Stimulated activated CD4-positive, alpha-beta T cell treated with anti-CD3 and anti-CD28 coated beads, Interleukin-4, amount 100 ng/mL, for 48 hours (primary cell): ENCODE measurements at places on chromosomes 3 and 15.

DNA sequence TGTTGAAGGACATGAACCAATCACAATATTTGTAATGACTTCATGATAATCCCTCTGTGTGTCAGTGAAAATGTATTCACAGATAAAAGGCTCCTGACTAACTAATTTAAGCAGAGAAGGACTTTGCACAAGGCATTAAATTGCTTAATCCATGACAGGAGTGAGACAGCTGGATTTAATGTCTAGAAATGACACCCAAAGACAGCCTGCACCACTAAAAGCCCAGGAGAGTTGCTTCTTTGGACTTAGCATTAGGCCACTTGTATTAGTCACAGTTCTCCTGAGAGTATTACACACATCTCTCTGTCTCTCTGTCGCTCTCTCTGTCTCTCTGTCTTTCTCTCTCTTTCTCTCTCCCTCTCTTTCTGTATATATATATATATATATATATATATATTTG is 180.4 kb downstream of the GOLGA8K start:
- DNase-seq: no peak

DNA sequence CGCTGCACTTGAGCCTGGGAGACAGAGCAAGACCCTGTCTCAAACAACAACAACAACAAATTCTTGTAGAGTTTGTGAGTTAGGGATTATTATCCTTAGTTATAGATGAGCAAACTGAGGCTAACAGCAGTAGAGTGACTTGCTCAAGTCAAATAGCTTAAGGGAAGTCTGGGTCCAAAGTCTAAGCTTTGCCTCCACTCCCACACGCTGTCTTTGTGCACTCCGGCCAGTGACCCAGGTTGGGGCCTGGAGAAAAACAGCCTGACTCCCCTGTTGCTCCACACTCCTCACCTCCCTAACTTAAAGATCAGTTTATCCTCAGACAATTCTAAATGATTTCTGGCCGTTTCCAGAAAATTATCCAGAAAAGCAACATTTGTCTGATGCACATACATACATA is 9.2 kb upstream of the SIN3A start:
- DNase-seq: no peak

DNA sequence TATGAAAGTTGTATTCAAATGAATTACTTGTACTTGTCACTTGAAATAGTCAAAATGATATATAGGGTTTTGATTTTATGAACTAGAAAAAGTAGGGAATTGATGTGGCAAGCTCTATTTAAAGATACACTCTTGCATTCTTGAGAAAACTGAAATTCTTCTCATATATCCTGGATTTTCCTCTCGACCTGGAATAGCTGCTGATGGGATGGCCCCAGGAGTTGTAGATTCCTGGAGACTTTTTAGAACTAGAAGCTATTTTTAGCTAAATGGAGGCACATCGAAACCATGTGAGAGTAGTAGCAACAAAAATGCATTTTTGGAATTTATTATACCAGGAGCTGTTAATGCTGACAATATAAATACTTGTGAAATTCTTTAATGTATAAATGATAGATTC is 125.9 kb downstream of the LEKR1 start:
- DNase-seq: no peak

DNA sequence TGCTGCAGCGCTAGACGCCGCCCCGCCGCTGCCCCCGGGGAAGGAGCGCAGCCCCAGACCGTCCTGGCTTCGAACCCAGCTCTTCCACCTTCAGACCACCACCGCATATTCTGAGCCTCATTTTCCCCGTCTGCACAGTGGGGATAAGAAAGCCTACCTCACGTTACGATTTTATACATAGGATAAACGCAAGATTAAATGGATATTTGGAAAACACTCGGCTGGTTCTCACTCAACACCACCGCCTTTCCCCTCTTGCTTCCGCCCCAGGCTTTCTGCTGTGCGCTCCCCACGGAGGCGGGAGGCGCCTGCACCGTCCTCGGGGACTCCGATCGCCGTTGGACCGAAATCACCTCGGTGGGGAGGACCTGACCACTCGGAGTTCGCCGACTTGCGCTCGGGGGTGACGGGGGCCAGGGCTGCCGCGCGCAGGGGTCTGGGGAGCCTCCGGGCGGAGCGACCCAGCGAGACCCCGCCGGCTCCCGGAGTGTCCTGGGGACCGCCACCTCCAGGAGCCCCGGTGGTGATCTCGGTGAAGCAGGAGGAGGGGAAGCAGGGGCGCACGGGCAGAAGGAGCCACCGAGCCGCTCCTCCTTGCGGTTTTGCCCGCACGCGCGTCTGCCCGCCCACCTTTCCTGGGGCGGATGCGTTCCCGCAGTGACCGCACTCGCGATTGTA is 4.0 kb downstream of the FBXL22 start:
- DNase-seq: peak; percentile 24

GRCh38 chr3:181987736-181988135 is 276.0 kb downstream of the SOX2 start:
- DNase-seq: no peak

DNA sequence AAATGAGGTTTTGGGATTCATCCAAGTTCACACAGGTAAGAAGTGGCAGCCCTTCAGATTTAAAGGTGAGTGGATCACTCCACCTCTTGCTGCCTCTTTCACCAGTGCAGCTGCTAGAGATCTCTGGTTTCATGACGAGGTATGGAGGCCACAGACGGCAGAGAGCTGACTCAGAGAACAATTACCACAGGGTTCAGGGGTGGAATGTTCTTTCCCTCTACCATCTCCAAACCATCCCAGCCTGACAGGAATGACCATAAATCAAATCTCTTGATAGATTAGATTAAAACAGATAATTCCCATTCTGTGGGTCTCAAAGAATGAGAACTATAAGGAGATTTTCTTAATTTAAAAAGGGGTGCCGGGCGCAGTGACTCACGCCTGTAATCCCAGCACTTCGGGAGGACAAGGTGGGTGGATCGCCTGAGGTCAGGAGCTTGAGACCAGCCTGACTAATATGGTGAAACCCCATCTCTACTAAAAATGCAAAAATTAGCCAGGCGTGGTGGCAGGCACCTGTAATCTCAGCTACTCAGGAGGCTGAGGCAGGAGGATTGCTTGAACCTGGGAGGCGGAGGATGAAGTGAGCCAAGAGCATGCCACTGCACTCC is 174.2 kb upstream of the ATP11B start:
- no peak for DNase-seq

- DNase-seq: no peak
Observed at GRCh38 chr3:100556673-100557310, 52.6 kb upstream of the ADGRG7 start.

GRCh38 chr3:129384594-129385323 is 43.7 kb downstream of the EFCAB12 start:
- no peak for DNase-seq

DNA sequence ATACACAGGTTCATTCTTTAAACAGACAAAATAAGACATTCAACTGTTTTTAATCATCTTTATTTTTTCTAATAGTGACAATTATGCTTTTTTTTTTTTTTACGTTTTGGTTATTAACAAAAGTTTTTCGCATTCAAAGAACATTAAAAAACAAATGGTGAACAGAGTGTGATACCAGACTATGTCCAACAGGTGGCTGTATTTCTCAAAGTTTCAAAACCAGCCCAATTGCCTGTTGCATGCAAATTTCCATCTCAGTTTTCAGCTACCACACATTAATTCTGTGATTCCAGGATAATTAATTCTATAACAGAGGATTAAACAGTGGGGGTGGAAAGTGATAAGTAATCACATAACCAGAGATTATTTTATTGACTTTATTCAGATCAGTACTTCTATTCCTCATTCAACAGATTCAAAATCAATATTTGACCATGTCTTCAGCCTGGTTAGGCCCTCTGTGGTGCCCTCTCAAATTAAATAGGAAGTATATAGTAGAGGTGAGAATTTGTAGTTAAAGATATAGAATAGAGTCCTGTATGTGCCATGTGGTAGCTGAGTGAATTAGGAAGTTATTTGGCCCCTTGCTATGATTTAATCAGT is 122.2 kb upstream of the DCBLD2 start:
- no peak for DNase-seq

- DNase-seq: no peak
Observed at GRCh38 chr3:85355572-85355971, 396.8 kb downstream of the CADM2 start.

GRCh38 chr3:33071946-33072345 is 25.0 kb downstream of the GLB1 start:
- no peak for DNase-seq

DNA sequence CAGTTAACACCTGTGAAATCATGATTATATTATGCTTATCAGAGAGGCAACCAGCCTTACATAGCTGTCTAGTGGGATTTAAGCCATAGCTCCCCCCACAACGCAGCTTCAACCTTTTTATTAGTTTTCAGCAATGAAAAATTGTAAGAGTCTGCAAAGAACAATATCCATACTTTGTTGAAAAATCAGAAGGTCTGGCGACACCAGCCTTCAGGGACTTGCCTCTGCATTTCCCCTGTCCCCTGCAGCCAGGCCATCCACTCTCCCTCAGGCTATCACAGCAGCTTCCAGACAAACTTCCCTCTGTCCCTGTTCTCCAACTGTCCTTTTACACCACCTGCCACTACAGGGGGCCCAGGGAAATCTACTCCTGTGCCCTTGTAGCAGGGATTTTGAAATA is 59.9 kb downstream of the SSUH2 start:
- no peak for DNase-seq

DNA sequence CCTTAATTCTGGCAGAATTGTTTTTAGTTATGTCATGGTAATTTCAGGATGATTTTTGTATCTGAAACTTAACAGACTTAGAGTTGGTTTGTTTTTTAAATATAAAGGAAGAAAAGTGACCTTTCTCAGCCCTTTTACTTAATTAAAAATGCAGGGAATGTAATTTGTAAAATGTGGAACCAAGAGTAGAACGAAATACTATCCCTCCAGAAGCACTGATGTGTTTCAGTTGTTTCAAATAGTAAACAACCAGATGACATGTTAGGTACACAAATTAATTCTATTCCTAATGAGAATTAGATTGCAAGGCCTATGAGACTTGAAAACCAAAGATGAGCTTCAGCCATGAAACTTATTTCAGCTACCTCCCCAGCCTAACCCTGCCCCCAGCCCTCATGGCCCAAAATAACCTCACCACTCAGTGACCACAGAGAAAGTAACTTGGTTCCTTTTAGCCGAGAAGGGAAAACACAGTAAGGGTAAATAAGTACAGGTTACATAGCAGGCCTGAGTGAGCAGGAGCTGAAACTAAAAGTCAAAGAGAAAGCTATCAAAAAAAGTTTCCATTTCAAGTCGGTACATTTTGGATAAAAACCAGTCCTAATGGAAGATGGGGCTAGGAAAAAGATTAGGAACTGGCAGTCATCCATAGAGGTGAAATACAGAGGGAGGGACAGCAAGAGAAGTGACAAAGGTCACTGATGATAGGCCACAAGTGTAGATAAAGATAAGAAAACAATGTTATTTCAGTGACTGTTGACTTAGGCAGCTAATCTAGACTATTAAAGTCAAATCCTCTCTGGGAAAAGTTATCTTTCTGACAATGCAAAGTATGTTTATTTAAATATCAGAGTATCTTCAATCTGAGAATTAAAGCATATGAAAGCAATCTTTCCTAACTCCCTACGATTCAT is 23.2 kb downstream of the SENP8 start:
- DNase-seq: no peak

DNA sequence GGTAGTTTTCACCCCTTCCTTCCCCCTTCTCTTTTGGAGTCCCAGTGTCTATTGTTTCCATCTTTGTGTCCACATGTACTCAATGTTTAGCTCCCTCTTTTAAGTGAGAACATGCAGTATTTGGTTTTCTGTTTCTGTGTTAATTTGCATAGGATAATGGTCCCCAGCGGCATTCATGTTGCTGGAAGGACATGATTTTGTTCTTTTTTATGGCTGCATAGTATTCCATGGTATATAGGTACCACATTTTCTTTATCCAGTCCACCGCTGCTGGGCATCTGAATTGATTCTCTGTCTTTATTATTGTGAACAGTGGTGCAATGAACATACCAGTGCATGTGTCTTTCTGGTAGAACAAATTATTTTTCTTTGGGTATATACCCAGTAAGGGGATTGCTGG is 7.7 kb upstream of the HDGFL3 start:
- no peak for DNase-seq

- DNase-seq: no peak
Observed at GRCh38 chr3:159732172-159733111, 256.2 kb upstream of the IL12A start.

DNA sequence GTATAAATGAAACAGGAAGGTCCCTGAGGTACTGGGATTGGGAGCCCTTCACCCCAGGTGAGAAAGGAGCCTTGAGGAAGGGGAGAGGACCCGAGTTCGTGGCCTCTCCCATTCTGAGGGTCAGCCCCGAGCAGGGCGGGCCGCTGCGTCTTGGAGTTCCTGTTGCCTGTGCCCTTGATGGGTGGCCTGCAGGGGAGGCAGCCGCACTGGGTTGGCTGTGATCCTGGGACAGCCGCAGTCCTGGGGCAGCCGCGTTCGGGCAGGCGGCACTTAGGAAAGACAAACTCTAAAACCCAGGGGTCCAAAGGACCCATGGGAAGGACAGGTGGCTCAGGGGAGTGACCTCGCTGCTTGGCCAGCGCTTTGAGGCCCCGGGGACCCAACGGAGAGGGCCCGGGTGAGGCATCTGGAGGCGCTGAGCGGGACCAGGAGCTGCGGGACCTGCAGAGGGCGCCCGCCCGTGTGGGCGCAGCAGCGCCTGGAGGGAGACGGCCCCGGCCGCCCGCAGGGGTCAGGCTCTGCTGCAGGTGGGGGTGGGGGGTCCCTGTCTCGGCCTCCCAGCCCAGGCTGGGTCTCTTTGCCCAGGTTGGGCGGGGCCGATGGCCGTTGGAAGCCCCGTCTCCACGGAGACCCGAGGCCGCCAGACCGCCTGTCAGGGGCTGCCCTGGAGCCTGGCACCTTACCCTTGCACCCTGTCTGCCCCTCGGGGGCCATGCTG is 65.1 kb downstream of the HMCES start:
- DNase-seq: peak; percentile 32

DNA sequence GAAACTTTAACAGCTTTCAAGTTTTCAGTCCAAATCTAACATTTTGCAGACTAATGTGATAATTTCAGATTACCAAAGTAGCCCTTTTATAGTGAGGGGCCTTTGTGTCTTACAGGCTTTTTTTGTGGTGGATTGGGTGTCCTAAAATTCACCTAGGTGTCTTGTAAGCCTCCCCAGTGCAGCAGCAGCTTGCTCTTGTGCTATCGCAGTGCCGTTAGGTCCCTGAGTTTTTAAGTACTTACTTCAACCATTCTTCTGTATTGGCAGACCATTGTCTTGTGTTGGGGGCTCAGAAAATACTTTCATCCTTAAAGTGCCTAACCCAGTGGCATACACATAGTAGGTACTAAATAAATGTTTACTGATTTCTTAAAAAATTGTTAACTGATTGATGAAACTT is 2.1 kb downstream of the PDE8A start:
- no peak for DNase-seq

GRCh38 chr3:46368569-46368968 is 2.2 kb upstream of the CCR5 start:
- DNase-seq: no peak

- no peak for DNase-seq
Observed at GRCh38 chr3:2268779-2269178, 170.1 kb downstream of the CNTN4 start.

DNA sequence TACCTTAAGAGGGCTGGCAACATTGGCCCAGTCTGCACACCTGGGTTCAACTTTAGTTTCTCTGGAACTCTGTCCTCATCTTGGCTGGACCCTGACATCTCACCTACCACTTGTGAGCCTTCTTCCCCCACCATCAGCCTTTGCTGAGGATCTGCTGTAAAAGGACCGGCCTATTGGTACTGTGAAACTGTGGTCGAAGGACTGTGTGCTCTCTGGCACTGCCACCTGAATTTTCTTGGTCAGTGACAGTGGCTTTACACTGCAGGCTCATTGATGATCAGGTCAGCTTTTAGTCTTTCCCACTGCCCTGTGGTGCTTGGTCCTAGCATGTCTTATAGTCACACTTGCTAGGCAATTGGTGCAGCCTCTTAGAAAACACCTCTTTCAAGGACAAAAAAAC is 86.9 kb downstream of the PEX5L start:
- no peak for DNase-seq
